ENCODE measurements at places on chromosomes 5 and 9. TPM values are rescaled to one million over a fixed set of nuclear protein-coding genes. Genes with fewer than 3 reads are reported as not detected.

DNA sequence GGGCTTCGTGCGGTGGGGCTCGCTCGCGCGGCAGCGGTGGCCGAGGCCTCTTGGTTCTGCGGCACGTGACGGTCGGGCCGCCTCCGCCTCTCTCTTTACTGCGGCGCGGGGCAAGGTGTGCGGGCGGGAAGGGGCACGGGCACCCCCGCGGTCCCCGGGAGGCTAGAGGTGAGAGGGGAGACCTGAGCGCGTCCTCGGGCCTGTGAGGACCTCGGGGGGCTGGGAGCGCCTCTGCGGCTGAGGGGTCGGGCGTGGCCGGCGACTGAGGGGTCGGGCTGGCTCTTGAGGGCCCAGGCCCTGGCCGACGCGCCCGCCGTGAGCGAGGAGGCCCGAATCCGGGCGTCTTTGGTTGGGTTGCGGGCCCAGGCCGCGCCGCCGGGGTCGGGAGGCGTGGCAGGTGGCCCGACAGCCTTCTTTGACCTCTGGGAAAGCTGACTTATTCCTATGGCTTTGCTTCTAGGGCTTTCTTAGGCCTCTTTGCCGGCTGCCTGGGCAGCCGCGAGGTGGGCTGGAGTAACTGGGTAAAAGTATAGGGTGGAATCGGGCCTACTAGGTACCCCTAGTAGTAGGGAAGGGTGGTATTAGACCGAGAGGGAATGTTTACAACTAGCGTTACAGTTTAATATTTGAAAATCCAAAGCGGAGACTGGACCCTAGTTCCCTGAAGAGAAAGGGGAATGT lies at the start of gene CANX:
TSS of gene CANX (plus strand) at position 33 of the 681 bp plus-strand sequence. CDS start 6,715 bp downstream, outside the sequence.
- no peak for DNase-seq

GRCh38 chr9:81522716-81523551 lies 166.4 kb downstream of the TLE1 start:
- DNase-seq, result no peak

DNA sequence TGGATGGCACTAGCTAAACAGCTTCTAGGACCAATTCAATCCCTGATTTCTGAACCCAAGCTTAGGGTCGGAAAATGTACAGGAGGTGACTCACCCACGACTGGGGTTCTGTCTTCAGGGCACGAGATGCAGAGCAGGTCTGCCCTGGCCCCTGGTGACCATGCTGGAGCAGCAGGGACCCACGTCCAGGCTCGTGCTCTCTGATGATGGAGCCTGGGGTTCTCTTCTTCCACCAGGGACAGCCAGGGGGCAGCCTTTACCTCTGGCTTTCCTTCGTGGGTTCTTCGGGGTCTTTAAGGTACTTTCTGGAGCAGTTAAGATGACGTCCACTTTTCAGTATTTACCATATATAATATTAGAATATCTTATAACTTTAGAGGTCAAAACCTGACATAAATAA lies 2.1 kb downstream of the CFAP77 start:
- DNase-seq, result peak; percentile 60

PGM5 gene
- total RNA-seq, result 53.1 TPM

PPP2CA gene
- total RNA-seq, result 121 TPM

Measured in kidney (tissue), 22 donors.